ENCODE measurements at places on chromosomes 7 and 10.
A peak's percentile ranks its signal among the peaks of the same experiment; 100 is the strongest.

DNA sequence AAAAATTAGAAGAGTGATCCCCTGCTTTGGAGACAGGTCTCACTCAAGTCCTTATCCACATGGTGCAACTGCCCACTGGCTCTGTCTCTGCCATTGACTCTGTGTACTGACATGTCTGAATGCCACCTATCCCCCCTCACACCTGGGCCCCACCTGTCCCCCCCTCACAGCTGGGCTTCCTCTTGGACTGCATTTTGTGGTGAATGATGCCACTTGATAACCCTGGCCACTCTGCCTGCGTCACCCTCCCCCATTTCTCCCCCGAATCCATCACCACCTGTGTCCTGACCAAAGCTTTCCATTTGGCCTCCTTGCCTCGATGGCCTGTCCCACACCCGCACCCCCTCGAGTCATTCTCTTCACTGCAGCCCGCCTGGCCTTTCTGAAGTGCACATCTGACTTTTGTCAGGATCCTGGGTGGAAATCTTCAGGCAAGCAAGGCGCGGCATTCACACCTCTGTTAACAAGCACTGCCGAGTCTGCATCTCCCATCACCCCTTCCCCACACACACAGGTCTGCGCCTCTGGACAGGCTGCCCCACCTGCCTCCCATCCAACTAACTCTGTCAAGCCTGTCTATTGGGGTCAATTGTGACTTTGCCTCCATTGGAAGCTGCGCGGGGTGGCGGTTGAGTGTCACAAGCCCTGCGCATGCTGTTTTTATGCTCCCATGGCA, 175.3 kb upstream of the KLF14 start:
- DNase-seq, result no peak

GRCh38 chr7:73577627-73578341, 595 bp downstream of the TBL2 start:
- no peak for DNase-seq

DNA sequence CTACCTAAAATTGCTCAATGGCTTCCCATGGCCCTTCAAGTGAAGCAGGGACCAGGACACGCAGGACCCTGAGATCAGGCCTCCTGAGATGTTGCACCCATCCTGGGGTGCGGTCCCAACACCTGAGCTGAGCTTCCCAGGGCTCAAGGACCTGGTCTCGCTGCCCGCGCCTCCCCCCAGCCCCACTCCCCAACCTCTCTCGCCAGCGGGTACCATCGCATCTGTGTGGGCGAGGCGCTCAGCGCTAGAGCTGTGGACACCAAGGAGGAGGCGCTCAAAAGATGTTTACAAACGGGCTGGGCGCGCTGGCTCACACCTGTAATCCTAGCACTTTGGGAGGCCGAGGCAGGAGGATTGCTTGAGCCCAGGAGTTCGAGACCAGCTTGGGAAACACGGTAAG, 7.4 kb upstream of the CRYGN start:
- no peak for DNase-seq

GRCh38 chr10:10392511-10392910, 625.2 kb upstream of the CELF2 start:
- no peak for DNase-seq

GRCh38 chr10:86821388-86821999, 65.1 kb downstream of the BMPR1A start:
- no peak for DNase-seq

DNA sequence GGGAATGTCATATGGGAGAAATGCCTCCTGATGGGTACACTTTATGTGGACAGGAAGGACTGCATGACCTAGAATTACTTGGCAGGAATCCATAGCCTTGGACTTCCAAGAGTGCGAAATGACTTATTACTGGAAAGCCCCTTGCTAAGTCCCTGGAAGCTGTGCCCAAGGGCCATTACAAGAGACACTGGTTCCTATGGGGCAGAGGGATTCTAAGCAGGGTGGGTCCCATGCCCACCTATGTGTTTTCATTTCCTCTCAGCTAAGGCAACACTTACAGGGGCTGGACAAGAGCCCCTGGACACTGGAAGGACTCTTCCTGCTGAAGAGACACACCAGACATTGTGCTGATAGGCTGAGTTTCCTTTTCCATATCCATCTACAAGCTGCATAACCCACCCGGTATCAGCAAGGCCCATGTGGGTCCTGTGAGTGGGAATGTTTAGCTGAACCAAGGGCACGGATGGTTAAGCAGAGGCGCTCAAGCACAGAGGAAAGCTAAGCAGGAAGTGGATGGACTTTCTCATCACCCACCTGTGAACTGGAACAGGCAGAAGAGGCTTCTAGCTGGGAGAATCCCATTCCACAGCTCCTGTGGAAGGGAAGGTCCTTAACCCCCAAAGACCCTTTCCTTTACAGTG, 56.2 kb downstream of the XPNPEP1 start:
- no peak for DNase-seq

GRCh38 chr10:112022196-112022595, 161.4 kb downstream of the GPAM start:
- DNase-seq, result no peak

DNA sequence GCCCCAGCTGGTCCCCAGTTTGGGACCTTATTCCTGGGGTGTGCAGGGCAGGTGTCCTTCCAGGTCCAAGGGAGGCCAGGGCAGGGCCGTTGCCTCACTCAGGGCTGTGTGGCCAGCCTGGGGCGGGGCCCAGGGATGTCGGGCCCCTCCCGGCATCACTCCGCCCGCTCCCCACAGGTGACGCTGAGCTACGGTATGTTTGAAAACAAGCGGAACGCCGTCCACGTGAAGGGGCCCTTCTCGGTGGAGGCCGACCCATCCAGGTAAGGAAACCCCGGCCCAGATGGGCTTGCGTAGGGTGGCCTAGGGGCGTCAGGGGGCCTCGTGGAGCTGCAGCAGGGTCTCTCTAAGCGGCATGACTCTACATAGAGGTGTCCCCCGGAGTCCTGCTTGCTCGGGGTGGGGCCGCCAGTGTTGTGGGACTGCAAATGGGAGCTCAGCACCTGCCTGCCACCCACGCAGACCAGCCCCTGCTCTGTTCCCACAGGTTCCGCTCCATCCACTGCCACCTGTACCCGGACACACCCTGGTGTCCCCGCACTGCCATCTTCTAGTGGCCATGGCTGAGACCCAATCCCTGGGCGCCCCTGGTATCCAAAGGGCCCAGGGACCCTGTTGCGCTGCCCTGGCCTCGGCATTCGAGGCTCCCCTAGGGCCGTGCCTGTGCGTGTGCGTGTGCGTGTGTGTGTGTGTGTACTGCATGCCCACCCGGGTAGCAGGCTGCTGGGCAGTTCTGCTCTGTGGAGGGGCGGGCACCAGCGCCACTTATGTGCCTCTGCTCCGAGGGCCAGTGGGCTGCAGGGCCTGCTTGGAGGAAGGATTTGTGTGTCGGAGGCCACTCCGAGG, 7.3 kb downstream of the LFNG start:
- no peak for DNase-seq

DNA sequence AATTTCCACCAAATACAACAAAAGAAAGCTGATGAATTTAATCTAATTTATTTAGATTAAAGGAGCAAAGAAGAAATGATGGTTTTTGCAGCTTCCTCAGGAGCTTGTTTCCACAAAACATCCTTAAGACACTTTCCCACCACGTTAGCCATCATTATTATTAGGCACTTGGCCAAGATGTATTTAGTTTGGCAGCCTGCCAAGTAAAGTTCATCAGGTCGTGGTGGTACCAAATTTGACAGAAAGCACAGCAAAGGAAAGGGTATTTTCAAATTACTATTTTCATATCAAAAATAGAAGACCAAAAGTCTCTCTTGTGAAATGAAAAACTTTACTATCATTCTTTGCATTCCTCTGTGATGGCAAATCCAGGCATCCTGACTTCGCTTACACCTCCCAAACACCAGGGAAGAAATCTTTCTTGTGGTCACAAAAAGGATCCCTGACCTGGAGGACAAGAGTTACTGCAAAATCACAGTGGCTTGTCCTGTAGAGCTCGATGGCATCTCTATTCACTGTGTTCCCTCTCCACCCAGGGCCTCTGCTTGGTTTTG, 123.1 kb upstream of the INHBA start:
- no peak for DNase-seq

DNA sequence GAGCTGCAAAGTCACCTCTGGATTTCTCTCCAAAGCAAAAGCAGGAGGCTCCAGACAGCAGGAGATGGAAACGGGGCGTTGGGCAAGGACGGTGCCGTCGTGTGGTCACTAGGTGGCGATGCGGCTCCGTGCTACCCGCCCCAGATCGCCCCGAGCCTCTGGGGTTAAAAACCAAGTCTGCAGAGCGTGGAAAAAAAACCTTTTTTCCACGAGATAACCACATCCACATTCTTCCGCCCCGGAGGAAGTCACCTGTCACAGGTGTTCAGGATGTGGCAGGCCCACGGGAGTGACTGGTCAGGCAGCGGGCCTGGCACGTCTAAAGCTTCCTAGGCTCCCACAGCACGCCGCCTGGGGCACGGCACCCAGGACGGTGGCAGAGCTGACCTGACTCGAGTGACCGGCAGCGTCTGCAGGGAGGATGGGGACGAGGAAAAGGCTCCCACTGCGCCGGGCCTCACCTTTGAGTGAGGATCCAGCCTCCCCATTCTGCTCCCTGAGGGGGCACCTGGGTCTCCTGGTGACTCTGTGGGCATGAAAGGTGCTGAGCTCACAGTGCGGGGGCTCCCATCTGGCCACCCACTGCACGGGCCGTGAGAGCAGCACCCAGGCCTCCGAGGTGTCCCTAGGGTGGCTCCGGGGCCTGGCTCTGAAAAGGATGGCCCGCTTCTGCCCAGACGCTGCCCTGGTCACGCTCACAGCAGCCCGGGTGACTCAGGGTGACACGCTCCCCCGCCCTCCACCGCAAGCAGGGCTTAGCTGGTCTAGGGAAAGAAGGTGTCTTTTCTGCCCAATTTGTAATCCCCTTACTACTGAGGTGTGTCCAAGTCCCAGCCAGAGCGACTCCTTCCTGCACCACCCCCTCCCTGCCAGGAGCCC, 71.3 kb upstream of the TNRC18 start:
- DNase-seq, result peak; percentile 85

DNA sequence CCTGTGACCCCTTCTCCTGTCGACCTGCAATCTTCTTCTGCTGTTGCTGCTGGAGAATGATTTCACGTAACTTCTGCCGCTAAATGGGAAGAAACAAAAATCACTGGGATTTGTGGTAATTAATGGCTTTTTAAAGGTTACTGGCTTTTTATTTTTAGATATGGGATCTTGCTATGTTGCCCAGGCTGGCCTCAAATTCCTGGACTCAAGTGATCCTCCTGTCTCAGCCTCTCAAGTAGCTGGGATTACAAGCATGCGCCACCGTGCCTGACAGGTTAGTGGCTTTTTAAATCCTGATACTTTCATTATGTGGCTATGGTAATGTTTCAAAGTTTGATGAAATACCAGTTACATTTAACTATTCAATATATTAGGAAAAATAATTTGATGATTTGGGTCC, 154.6 kb downstream of the GALNT11 start:
- DNase-seq, result no peak

DNA sequence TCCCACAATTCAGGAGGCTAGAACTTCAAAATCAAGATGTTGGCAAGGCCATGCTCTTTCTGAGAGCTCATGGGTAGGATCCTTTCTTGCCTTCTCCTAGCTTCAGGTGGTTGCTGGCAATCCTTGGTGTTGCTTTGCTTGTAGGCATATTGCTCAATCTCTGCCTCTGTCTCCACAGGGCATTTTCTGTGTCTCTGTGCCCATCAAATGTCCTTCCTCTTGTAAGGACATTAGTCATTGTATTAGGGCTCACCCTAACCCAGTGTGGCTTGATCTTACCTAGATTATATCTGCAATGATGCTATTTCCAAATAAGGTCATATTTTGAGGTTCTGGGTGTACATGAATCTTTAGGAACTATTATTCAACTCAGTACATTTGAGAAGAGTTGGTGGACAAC, 20.1 kb downstream of the BET1 start:
- DNase-seq, result no peak

DNA sequence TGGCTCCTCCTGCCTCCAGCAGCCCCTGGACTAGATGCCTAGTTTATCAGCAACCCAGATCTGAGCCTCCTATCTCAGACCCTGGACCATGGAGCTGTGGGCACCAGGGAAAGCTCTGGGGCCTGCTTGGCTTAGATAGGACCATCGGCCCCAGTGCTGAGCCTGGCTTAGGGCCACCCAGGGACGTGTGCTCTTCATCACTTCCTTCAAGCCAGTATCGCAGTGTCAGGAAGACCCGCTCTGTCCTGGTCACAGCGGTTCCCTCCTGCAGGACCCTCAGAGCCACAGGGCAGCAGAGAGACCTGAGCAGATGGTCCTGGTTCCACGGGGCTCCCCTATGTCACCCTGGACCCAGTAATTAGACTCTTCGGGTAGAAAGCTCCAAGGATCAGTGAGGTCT, 105.7 kb upstream of the FAM20C start:
- no peak for DNase-seq

DNA sequence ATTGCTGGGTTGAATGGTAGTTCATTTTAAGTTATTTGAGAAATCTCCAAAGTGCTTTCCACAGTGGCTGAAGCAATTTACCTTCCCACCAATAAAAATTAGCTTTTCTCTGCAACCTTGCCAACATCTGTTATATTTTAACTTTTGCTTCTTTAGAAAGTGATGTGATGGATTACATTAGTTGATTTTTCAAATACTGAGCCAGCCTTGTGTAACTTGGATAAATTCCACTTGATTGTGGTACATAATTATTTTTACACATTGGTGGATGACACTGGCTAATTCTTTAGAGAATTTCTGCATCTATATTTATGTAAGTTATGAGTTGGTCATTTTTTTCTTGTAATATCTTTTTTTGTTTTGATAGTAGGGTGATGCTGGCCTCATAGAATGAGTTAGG, 634.1 kb downstream of the GALNT17 start:
- no peak for DNase-seq

DNA sequence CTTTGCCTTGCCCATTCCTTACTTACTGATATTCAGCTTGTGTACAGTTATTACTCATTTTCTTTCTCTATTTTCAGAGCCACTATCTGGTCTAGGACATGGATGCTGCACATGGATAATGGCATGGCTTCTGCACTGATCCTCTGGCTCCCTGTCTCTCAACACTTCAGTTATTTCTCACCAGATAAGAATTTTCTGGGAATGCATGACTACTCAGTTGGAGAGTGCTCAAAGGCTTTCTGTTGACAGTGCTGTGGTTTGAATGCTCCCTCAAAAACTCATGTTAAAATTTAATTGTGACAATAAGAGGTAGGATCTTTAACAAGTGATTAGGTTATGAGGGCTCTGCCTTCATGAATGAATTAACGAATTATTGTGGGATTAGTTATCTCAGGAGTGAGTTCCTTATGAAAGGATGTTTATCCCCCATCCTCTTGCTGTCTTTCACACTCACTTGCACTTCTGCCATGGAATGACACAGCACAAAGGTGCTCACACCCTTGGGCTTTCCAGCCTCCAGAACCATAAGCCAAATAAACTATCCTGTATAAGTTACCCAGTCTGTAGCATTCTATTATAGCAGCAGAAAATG, 16.1 kb upstream of the PIK3CG start:
- DNase-seq, result no peak
